ENCODE measurements at places on chromosomes 5 and 9.

DNA sequence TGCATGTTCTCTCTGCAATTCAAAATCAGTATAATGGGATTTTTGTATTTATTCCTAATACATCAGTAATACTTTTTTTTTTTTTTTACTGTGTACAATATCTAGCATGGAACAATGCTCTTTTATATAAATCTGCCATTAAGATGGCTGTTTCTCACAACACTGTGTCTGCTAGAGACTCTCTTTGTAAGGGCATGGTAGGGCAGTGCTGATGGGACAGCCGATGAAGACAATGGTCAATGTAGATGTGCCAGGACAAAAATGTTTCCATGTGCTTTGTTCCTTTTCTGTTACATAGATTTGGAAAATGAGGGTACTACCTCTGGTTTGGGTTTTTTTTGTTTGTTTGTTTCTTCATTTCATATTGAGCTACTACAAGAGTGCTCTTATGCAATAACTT is 95.3 kb upstream of the ITGA2 start:
- DNase-seq = no peak

DNA sequence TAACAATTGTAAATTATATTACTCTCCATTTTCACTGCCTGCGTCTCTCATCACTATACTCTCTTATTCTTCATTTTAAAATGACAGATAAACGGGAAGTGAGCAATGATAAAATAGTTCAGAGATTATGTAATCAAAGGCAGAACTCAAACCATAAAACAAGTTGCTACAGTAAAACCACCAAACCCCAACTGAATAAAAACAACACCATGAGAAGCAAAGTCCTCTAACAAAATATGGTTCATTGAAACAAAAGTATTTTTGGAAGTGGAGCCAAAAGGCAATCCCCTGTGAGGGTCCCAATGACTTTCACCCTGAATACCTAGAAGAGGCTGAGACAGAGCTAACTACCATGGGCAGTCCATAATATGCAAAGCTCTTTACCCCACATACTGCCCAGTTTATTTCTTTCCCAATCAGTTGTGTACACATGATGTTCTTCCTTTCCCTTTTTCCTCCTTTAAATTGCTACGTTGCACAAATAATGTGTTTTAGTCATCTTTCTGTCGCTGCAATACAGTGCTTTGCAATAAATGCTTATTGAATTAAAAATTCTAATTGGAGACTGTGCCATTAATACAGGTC is 64.0 kb upstream of the PTGER4 start:
- DNase-seq = no peak

GRCh38 chr9:98287384-98287783 is 31.9 kb upstream of the TBC1D2 start:
- DNase-seq = no peak

DNA sequence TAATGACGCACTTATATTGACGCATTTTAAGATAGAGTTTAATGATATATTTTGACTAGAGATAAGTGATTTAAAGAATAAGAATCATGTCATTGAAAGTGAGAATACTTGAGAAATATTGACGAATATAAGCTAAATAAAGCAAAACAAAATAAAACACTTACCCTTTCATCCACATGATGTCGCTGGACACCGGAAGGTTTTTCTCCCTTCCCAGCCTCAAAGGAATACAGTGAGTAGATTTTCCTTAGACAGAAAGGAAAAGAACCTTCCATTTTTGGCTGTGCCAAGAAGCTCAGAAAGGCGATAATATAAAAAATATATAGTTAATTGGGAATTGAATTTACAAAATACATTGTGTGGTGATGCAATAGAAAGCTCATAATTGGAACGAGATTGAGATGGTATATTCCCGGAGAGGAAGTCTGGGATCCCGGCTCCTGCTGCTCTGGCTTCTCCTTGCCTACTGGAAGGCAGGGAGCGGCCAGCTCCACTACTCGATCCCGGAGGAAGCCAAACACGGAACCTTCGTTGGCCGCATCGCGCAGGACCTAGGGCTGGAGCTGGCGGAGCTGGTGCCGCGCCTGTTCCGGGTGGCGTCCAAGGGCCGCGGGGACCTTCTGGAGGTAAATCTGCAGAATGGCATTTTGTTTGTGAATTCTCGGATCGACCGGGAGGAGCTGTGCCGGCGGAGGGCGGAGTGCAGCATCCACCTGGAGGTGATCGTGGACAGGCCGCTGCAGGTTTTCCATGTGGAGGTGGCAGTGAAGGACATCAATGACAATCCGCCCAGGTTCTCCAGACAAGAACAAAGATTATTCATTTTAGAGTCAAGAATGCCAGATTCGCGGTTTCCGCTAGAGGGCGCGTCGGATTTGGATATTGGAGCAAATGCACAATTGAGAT is at the start of gene PCDHA5:
Gene PCDHA5, plus strand, starts transcription at position 239 of the 906 bp plus-strand sequence.
- no peak for DNase-seq

GRCh38 chr5:158958021-158958994 is 141.4 kb downstream of the EBF1 start:
- DNase-seq = no peak

DNA sequence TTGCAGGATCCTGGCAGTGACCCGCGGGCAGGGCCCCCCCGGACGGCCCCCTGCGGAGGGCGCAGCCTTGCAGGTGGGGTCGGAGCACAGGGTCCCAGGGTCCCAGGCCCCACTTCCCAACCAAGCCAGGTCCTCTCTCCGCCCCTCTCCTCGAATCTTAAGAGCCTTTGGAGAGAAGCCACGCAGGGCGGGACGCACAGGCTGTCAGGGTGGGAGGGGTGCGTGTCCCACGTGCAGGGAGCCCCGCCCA is 18.4 kb upstream of the EGFL7 start:
- no peak for DNase-seq

GRCh38 chr9:7245976-7246580 is 488.3 kb downstream of the KDM4C start:
- no peak for DNase-seq

DNA sequence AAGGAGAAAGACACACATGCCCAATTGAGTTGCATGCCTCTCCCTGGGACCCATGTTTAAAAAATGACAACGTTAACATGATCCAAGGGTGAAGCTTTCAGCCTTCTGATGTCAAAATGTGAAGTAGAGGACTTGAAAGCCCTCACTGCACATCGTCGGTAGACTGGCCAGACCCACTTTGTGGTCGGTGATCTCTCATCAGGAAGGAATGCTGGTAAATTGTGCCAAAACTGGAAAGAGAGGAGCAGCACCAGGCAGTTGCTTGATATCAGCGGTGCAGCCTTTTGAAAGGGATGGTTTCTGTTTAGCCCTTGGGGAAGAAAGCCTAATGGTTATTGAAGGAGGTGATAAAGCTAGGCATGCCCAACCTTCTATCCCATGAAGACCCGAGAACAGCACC is 125.3 kb upstream of the MARCHF11 start:
- DNase-seq = no peak

DNA sequence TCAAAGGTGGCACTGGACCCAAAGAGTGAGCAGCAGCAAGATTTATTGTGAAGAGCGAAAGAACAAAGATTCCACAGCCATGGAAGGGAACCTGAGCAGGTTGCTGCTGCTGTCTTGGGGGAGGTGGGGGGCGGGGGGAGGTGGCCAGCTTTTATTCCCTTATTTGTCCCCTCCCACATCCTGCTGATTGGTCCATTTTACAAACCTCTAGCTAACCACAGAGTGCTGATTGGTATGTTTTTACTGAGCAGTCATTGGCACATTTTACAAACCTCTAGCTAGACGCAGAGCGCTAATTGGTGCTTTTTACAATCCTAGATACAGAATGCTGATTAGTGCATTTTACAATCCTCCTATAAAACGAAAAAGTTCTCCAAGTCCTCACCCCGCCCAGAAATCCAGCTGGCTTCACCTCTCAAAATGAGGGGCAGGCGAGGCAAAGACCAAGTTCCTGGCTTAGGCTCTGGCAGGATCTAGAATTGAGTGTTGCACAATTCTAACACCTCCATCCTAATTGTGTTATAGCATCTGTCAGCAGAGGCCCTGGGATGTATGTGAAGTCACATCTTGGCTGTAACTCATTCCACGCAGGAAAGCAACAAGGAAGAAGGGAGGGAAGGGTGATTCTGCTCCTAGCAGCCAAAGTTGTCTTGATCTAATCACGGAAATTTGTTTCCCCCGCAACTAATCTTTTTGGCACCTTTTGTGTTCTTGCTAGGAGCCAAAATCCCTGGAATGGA is 34.3 kb downstream of the ROR2 start:
- no peak for DNase-seq

GRCh38 chr5:121819682-121820261 is 31.9 kb upstream of the FTMT start:
- no peak for DNase-seq

DNA sequence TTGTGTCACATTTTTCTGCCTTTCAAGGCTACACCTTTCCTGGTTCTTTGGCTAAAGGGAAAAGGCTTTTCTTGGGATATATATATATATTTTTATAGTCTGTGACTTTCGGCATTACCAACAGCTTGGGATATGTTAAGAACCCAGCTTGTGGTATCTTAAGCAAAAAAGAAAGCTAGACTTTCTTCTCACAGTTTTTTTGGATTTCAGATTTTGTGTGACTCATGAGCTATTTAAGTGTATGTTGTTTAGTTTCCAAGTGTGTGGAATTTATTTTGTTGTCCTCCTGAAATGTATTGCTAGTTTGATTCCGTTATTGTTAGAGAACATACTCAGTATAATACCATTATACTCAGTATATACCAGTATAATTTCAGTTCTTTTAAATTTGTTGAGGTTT is 64.8 kb downstream of the ERCC6L2 start:
- no peak for DNase-seq

DNA sequence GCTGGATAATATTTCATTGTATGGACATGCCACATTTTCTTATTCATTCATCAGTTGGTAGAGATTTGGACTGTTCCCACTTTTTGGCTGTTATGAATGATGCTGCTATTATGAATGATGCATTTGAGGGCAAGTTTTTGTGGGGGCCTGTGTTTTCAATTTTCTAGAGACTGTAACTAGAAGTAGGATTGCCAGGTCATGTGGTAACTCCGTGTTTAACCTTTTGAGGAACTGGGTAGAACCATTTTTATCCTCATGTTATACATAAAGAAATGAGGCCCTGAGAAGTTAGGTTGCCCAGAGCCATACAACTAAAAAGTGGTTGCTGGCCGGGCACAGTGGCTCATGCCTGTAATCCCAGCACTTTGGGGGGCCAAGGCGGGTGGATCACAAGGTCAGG is 22.4 kb upstream of the STRBP start:
- DNase-seq = no peak

DNA sequence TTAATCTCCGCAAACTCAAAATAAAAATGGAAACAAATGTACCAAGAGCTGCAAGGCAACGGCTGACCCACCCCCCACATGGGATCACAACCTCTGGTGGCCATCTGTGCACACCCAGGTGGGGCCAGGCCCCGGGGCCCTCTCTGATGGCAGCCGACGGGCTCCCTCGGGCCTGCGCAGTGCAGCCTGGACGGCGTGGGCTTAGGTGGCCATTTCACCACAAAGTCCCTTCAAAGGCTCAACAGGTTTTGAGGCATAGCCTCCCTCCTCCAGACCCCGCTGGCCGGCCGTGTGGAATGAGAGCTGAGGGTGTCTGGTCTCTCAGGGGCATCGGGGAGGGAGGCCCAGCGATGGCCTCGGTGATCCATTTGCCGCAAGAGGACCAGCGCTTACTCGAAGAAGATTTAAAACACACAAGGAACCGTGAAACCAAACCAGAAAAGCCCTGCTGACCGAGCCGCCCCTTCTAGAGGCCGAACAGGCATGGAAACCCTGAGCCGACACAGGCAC is 42.7 kb upstream of the CEP72 start:
- DNase-seq = no peak

DNA sequence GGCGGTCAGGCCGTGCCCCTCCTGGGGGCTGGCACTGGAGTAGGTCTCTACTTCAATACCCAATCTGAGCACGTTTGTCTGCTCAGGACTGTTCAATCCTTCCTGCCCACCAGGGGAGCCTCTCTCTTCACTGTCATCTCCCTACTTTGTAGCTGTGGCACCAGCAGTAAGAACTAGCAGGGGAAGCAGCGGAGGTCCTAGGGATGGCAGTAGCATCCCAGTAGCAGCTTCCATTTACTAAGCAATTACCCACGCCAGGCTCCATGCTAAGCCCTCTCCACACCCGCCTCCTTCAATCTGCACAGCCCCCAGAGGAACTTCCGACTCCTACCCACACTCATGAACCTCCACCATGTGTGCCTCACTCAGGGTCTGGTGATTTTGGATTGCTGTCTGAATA is 31.7 kb downstream of the FSTL4 start:
- DNase-seq = no peak

GRCh38 chr9:121373011-121373729 is 3.1 kb upstream of the STOM start:
- DNase-seq = no peak

- no peak for DNase-seq
Observed at GRCh38 chr9:71764463-71764862, 3.9 kb downstream of the CEMIP2 start.

DNA sequence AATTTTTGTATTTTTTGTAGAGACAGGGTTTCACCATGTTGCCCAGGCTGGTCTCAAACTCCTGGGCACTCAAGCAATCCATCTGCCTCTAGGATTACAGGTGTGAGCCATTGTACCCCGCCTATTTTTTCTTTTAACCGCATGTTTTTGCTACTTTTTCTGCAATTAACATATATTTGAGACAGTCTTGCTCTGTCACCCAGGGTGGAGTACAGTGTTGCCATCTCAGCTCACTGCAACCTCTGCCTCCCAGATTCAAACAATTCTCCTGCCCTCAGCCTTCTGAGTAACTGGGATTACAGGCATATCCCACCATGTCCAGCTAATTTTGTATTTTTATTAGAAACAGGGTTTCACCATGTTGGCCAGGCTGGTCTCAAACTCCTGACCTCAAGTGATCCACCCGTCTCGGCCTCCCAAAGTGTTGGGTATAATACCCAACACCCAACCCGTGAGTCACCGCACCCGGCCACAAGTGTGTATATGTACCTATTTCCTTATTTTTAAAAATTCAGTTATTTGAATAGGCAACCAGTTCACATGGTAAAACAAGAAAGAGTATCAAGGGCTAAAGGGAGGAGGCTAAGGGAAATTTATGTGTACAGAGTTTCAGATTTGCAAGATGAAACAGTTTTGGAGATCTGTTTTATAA is 13.3 kb downstream of the PHAX start:
- DNase-seq = no peak

DNA sequence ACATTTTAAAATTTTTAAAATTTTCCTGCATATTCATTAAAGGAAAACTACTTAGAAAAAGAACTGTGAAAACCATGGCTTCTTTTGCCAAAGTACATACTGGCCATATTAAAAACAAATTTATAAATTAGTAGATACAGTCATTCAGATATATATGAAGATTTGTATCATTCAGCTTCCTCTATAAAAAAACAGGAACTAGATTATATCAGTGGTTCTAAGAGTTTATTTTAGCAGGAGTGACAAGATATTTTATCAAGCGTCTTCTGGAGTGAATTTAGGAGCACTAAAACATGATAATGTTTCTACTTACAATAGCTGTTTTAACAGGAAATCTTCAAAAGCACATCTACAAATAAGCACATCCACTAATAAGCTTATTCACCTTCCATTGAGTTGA is 171.4 kb downstream of the RAPGEF6 start:
- no peak for DNase-seq
